Heart right ventricle (tissue), 16 donors: ENCODE measurements at places on chromosomes 2 and 18. TPM values are rescaled to one million over a fixed set of nuclear protein-coding genes. Genes with fewer than 3 reads are reported as not detected.

- no peak for DNase-seq
Measured at GRCh38 chr2:185526161-185526560, 212.4 kb upstream of the FSIP2 start.

- DNase-seq, result no peak
Measured at GRCh38 chr2:140567734-140568133, 1563.1 kb downstream of the LRP1B start.

ALPG gene
- total RNA-seq, result not detected

NOSTRIN gene
- 16.6 TPM for total RNA-seq

CRACDL gene
- total RNA-seq, result 4.6 TPM

- DNase-seq, result no peak
Measured at GRCh38 chr18:60266558-60266957, 106.0 kb downstream of the MC4R start.

GRCh38 chr2:236380051-236380612, 115.9 kb upstream of the ASB18 start:
- DNase-seq, result no peak

SULT1C2 gene
- total RNA-seq, result 0.69 TPM

GRCh38 chr2:17858064-17858463, 20.4 kb upstream of the KCNS3 start:
- DNase-seq, result no peak

DNA sequence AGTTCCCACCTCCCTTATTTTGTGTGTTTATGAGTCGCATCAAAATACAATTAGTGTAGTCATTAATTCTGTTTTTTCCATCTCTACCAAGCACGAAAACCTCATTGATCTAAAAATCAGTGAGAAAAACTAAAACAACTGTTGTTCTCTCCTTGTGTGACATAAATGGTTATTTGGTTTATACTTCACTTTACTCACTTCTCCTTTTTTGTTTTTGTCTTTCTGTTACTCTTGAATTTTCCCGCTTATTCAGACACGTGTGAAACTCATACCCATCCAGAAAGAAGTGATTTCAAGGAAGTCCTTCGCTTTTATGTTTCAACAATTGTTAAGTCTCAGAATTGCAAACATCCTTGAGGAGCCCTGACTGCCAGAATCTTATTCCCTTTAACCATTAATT, 121.6 kb downstream of the EML6 start:
- no peak for DNase-seq

DNA sequence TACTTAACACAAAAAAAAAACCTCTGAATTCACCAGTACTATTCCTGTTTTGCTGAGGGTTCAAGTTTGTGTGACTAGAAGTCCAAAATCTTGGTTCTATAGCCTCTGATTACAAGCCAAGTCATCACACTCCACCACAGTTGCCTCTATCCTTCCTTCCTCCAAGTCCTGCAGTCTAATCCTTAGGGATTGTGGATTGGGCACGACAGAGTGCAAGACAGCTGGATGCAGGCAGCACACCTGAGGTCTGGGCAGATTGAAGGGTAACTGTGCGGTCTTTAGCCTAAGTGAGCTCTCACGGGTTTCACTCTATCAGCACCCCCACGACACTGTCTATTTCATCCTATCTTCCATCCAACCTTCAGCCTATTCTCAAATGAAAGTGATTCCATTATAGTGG, 299.4 kb upstream of the ID2 start:
- DNase-seq, result no peak

GRCh38 chr2:135607561-135607960, 76.3 kb downstream of the R3HDM1 start:
- no peak for DNase-seq

DNA sequence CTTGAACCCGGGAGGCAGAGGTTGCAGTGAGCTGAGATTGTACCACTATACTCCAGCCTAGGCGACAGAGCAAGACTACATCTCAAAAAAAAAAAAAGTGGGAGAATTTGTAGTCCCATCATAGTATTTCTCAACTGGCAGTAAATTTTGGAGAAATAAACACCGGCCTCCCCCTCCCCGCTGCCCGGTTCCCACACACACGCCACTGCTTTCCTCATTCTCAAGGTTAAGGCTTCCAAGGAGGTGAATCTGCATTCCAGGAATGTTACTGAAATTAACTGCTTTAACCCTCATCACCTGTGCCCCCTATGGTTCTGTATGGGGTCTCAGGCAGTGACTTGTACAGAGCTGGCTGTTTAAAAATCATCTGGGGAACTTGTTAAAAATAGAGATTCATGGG, 49.9 kb downstream of the MRPL35 start:
- DNase-seq, result no peak

SPATS2L gene
- total RNA-seq, result 68.3 TPM
